NCI-H2227 treated with DMSO at 0.1 percent for 48 hours (cell line): ENCODE measurements at places on chromosomes 6 and 20.

GRCh38 chr6:141316236-141316635 is 816.5 kb upstream of the GJE1 start:
- no peak for DNase-seq

DNA sequence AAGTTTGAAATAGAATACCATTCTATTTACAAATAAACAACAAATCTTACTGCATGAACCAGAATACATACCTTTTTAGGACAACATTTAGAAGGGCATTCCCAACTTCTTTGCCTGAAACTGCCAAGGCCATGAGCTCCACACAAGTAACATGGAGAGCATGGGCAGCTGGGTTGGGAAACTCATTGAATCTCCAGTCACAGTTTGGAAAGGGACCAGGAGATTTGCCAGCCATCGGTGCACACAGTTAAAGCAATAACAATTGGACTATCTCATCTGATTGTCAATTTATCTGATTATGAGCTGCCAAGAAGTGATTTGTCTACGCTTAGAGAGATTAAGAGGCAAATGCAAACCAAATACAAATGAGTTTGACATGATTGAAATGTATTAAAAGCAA is 19.9 kb downstream of the ARG1 start:
- no peak for DNase-seq

DNA sequence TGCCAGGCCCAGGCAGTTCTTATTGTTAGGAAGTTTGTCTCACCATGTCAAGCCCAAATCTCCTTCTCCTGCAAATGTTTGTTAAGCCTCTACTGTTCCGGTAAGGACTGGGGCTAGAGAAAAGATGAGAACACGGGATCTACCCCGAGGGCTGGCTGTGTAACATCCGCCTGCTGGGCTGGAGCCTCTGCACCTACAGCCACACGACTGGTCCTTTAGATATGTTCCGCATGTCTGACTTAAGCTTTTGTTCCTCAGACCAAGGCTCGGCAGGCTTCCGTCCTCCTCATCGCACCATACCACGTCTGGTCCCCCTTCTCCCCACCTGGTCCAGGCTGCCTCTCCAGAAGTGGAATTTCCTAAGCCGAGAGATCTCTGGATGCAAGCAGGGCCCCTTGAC is 2.6 kb downstream of the GHRH start:
- no peak for DNase-seq

- DNase-seq: no peak
Measured at GRCh38 chr6:149859368-149859767, 4.8 kb downstream of the LRP11 start.

GRCh38 chr6:165634101-165634880 is 28.8 kb downstream of the PDE10A start:
- no peak for DNase-seq

DNA sequence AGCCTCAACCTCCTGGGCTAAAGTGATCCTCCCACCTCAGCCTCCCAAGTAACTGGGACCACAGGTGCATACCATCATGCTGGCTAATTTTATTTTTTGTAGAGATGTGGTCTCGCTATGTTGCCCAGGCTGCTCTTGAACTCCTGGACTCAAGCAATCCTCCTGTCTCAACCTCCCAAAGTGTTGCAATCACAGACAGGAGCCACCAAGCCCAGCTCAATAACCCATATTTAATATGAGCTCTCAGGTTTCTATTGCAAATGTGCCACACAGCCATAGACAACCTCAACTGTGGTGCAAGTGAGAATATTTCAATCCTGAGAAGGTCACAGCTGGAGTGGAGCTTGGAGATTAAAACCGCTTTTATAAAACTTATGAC is 14.4 kb downstream of the JPH2 start:
- no peak for DNase-seq

DNA sequence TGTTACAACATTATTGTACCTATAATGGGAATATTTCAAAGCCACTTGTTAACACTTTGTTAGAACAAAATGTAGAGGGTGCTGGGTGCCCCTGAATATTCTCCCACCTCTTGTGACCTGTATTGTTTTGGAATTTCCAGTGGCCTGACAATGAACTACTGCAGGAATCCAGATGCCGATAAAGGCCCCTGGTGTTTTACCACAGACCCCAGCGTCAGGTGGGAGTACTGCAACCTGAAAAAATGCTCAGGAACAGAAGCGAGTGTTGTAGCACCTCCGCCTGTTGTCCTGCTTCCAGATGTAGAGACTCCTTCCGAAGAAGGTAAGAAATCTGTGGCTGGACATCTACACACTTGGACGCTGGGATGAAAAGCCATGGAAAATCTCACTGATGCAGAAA is 28.9 kb downstream of the PLG start:
- no peak for DNase-seq

DNA sequence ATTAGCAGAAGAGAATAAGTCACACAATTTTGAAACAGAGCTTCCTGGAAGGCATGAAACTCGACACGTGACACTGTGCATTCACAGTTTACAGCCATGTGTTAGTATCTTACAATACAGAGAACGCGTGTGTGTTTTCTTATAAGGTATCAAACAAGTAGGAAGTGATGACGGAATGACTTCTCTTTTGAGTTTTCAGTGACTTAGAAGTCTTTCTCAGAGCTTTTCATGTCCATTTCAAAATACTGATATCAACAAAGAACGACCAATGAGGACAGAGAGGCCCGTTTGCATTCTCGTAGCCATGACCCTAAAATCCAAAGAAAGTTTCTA is 36.6 kb upstream of the DUSP22 start:
- no peak for DNase-seq

- no peak for DNase-seq
Measured at GRCh38 chr20:25136643-25137559, 55.0 kb upstream of the VSX1 start.

GRCh38 chr6:157433678-157434081 is 52.7 kb downstream of the ZDHHC14 start:
- DNase-seq: no peak

DNA sequence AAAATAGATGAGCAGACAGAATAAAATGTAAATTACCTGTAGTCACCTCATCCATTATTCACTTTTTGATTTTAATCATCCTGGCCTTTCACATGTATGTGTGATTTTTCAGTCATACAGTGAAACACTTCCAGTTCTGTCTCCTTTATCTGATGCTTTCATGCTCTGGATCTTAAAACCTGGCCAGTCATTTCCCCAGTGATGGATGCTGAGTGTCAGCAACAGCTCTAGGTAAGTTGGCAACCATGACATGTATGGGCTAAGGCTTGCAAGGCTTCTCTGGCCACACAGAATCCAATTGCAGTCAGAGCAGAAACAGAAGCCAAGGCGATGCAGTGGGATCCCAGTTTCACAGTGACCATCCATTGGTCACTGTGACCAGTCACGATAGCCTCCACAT is 35.8 kb downstream of the FBXO9 start:
- no peak for DNase-seq

GRCh38 chr6:160347259-160348222 is 637 bp upstream of the SLC22A3 start:
- DNase-seq: no peak

GRCh38 chr20:41078329-41078728 is 49.7 kb downstream of the TOP1 start:
- no peak for DNase-seq

GRCh38 chr6:47091886-47092668 is 49.9 kb upstream of the ADGRF1 start:
- DNase-seq: no peak

DNA sequence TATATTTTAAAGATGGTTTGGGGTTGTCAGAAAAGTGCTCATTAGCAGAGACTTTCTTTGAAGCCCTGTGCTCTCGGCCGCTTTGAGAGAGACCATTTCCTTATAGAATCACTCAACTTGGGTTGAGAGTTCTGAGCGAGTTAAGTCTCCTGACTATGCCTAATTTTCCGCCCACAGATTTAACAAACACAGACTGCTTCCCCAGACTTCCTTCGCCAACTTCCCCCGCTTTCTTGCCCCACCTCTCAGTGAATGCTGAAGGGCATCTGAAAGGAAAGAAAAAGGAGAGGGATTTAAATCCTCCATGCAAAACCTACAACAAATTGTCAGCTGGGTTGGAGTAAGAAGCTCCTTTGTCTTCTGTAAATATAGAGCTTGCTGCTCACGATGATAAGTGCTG is 224.0 kb downstream of the EYA2 start:
- peak; percentile 49 for DNase-seq

DNA sequence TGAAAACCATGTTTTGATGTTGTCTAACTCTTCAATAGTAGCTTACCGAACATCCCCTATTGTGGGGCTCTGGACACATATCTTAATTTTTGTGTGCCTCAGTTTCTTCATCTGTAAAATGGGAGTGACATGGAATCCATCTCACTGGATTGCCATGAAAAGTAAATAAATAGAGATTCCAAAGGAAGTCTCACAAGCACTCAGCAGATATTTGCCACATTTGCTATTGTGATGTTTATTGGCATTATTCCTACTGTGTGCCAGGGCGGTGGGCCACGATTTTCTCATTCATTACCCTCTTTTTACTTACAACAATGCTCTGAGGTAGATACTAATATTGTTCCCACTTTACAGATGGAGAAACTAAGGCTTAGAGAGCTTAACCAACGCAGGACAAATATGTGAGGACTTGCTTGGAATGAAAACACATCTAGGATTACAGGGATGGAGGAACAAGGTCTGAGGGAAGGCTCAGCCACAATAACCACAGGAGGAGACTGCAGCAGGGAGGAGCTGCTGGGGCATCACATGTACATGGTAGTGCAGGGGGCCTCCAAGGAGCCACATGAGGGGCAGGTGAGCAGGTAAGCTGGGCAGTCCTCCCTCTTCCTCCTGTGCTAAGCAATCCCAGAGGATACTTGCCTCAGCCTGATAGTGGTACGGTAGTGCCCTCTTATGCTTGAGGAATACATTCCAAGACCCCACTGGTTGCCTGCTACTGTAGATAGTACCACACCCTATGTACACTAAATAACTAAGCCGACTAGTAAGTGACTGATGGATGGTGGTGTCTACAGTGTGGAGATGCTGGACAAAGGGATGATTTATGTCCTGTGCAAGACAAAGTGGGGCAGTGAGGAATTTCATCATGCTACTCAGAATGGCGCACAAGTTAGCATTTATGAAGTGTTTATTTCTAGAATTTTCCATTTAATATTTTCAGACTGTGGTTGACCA is 176.9 kb downstream of the FOXA2 start:
- DNase-seq: no peak

GRCh38 chr20:8339349-8339748 is 207.3 kb downstream of the PLCB1 start:
- no peak for DNase-seq

DNA sequence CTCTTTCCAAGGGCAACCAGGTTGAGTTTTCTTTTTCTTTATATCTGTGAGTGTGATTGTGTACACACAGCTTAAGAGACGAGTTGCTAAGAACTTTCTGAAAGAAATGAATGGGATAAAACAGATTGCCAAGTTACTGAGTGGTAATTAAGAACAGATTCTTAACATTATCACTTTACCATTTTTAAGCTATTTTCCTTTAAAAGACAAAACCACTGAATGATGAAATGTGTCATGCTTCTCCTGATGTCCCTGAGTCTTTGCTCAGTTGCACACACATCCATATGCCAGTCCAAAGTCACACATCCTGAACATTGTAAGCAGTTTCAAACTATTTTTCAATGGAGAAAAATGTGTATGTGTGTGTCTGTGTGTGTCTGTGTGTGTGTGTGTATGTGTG is 5.5 kb upstream of the DAAM2 start:
- DNase-seq: no peak

DNA sequence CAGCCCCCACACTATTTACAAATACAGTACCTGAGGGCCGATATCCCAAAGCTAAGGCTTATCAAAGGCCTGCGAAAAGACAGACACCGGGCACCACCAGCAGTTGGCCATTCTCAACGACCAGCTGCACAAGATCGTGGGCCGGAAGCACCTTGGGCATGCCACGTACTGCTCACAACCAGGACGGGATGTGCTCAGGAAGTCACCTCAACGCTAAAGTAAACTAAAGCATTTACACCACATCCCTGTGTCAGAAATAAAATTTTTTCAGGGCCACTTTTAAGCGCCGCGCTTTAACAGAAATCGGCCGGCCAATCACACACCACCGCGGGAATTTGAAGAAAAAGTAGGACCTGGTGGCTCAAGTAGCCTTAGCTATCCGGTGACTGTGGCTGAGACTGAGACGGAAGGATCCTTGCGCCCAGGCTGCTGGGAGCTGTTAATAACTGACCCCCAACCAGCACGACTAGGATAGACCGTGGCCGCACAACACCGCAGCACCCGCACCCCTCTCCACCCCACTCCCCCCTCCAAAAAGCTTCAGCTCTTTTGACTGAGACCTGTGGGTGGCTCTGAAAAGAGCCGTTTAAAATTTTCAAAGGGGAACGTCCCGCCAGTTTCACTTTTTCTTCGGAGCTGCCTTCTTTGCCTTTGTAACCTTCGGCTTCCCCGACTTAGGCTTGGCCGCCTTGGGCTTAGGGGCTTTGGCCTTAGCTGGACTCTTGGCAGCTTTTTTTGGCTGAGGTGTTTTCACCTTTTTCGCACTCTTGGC is 131.2 kb upstream of the BTN3A2 start:
- peak; percentile 72 for DNase-seq

- peak; percentile 66 for DNase-seq
Measured at GRCh38 chr20:48697845-48698491, 129.8 kb downstream of the PREX1 start.

DNA sequence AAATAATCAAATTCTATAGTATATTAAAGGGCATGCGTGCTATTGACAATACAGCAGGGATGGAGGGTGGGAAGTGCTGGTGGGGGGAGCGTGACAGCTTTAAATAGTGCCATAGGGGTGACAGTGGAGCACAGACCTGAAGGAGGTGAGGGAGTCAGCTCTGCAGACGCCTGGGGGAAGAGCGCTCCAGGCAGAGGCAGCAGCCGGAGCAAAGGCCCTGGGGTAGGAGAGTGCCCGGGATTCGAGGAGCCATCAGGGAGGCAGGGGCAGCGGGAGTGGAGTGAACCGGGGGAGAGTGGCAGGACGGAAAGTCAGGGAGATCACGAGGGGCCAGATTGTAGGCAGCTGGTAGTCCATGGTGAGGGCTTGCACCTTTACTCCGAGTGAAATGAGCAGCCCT is 78.4 kb upstream of the CCDC167 start:
- DNase-seq: no peak

DNA sequence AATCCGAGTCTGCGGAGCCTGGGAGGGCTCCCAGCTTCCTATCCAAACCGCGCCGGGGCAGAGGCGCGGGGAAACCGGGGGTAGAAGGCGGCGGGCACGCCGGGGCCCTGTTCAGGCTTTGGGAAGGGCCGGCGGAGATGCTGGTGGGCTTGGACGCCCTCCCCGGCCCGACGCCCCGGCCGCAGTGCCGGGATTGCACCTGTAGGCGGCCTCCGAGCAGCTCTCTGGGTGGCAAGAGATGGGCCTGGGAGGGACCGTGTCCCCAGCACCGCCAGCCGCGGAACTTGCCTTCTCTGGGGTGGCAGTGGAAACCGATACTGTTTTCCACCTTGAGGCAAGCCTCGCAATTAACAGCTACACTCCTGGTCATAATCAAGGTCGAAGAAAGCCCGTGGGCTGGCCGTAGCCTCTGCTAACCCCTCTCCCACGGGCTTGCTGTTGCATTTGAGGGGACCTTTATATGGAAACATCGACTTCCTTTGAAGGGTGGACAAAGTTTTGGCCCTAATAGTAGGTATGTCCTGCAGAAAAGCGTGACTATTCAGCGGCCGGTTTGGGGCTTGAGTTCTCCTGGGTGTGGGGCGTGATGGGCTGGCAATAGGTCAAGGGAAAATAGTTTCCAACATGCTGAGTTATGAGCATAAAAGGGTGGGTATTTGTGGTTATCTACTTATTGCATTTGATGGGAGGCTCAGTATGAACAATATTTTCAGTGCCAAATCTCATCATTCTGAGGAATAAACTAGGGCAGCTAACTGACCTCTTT is 1.1 kb upstream of the JAG1 start:
- peak; percentile 45 for DNase-seq

- no peak for DNase-seq
Measured at GRCh38 chr6:149699150-149699549, 18.8 kb downstream of the LATS1 start.
